ENCODE measurements at places on chromosomes 1 and 21.

DNA sequence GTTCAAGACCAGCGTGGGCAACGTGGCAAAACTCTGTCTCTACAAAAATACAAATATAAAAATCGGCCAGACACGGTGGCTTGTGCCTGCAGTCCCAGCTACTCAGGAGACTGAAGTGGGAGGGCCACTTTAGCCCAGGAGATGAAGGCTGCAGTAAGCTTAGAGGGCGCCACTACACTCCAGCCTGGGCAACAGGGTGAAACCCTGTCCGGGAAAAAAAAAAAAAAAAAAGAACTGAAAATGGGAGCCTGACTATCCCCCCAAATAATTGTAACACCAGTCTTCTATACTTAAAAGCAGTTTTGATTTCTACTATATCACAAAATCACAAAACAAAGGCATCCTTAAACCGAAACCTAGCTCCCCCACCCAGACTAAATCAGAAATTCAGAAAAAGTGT, 60.3 kb downstream of the CDC42BPA start:
- no peak for DNase-seq

DNA sequence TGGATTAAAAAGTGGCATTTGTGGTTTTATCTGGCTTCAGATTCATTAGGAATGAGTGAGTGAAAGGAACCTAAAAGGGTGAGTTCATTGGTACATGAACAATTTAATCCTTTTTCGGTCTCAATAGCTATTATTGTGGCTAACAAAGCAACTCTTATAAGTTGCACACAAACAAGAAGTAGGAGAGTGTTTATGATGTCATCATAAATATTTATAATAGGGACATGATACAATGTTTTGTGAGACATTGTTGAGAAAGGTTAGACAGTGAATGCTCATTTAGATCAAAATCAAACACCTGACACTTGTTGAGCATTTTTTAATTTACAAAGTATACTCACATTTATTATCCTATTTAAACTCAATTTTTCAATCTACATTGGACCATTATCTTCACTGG, 363.4 kb downstream of the PDE4B start:
- DNase-seq: no peak

DNA sequence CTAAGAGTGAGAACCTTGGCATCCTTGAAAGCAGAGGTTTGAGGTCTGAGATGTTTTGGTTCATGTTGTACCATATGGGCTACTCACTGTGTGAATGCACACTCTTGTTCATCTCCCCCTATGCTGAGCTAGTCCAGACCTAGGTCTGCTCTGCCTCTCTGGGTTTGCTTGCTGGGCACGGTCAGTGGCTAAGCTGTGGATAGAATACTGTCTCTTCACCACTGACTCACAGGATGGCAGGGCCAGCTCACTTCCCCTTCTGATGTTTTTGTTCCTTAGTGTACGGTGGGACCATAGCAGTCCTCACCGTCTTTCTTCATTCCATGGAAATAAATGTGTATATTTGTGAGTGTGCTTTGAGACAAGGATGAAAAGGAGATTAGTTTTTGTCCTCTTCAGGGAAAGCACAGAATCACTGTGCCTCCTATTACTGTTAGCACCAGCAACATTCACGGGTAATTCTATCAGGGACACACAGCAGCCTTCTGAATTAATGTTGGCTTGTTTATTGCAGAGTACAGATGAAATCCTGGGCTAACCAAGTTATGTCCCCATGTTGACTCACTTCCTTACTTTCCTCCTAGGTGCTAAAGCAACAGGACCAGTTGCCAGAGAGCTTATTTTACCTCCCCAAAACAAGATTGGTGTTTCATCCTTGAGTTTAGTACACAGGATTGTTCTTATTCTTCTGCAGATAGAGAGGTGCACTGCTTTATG, 56.9 kb upstream of the IVNS1ABP start:
- DNase-seq: no peak

- no peak for DNase-seq
Measured at GRCh38 chr1:67133177-67133576, 1.6 kb downstream of the C1orf141 start.

GRCh38 chr1:33039840-33040239, 3.2 kb upstream of the AK2 start:
- no peak for DNase-seq

DNA sequence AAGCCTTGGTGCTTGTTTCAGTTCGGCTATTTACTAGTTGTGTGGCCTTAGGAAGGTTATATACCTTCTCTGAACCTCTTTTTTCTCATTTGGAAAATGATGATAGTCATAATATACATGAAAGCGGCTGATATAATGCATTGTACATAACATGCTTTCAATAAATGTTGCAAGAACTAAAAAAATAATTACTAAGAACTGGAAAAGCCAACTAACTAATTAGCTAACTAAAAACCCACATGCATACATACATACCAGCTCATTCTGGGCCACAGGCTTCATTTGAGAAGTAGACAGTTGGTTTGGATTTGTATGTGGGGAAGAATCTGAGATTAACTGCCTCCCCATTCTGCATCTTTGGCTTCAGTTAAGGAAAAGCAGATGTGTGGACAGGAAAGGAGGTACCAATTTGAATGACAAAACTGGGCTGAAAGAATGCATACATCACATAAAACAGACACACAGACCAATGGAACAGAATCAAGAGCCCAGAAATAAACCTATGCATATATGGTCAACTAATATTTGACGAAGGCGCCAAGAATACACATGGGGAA, 217.9 kb downstream of the TM2D1 start:
- no peak for DNase-seq

- no peak for DNase-seq
Measured at GRCh38 chr1:201076092-201076491, 36.1 kb downstream of the CACNA1S start.

DNA sequence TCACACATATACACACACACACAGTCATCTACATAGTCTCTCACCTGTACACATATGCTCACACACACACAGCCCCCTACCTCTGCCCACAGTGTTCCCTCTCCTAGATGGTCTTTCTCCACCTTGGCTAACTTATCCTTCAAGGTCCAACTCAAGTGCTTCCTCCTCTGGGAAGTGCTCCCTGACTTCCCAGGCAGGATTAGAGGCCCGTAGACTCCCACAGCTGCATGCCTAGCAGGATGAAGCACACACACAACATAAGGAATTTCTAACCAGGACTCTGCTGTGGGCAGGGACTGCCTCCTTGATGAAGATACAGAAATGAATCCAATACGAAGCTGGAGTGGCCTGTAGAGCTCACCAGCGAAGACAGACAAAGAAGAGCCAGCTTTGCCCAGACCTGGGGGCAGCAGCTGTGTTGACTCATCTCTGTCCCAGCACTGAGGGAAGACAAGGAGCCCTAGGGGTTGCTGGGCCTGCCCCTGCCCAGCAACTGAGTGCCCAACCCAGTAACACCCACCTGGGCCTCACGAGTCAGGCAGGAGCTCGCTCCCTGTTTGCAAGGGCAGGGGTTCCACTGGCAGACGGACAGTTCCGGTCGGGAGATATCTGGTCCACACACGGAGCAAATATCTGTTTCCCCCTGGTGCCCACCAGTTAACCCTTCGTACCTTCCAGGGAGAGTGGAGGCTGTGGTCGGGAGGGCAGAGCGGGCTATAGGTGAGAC, 100.8 kb downstream of the DMRTB1 start:
- DNase-seq: no peak

- no peak for DNase-seq
Measured at GRCh38 chr1:17639703-17640340, 100.3 kb downstream of the ARHGEF10L start.

DNA sequence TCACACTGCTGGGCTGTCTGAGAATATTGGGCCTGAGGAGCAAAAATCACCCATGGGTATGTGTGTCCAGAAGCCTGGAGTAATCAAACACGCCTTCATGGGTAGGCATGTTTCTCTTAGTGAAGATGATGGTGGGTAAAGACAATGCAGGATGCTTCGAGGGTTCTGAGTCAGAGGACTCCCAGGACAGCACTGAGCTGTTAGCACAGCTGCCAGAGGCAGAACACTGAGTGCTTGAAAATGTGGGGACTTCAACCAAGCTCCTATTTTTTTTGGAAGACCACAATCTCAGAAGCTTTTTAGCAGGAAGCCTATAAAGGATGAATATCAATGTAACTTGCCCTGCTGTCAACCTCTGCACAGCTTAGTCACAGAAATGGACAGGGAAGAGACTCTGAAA, 7.9 kb upstream of the NT5C1A start:
- DNase-seq: no peak

DNA sequence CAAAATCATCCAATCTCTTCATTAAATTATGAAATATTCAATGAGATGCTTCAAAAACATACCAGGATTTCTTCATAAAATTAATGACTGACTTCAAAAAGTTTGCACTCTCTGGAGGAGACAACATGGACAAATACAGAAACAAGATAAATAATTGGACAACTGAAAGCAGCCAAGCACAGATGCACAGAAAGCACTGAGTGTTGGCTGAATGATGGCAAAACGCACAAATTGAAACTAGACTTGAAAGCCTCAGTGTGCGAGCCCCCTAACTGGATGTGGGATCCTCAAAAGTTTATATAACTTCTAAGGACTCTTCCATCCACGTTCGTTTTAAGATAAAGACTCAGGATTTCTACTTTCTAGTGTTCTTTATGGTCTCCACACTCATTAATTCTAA, 27.9 kb downstream of the RGS18 start:
- no peak for DNase-seq

- DNase-seq: no peak
Measured at GRCh38 chr1:101233495-101233894, 3.3 kb upstream of the S1PR1 start.

DNA sequence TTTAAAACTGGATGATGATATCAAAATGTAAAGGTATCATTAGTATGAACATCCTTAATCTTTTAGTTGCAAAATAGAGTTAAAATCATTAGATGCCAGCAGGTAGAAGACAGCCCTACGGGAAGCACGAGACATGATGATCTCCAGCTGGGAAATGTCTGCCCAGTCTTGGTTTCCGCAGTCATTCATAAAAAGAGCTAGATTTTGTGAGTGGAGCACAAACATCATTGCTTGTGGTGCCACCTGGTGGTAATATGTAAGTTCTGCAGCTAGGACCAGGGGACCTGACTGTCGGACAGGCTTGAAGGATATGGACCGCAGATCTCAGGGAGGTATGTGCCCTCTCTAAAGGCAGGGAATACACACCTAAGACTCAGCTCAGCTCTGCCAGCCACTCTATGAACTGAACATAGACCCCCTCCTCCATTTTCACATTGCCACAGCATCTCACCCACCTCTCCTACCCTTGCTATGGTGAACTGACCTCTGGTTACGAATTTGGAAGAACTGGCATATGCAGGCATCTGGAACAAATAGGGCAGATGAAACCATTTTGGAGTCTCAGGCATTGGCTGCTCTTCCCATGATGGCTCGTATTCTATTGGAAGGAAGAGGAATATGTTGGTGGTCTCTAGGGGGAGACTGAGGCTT, 9.2 kb downstream of the FCMR start:
- no peak for DNase-seq

DNA sequence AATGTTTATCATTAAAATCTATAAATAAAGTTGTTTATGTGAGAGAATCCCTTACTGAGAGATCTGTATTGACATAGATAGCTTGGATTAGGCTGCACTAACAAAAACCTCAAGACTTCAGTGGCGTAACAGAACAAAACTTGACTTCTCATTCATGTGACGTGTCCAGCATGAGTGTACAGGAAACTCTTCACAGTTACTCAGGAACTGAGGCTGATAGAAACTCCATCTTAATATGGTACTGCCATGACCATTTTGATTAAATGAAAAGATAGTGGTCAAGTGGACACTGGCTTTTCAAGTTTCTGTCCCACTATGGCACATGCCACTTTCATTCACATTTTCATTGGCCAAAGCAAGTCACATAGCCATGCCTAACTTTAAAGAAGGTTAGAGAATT, 3.7 kb downstream of the ST3GAL3 start:
- no peak for DNase-seq

- DNase-seq: no peak
Measured at GRCh38 chr1:183922197-183922596, 115.3 kb downstream of the COLGALT2 start.

DNA sequence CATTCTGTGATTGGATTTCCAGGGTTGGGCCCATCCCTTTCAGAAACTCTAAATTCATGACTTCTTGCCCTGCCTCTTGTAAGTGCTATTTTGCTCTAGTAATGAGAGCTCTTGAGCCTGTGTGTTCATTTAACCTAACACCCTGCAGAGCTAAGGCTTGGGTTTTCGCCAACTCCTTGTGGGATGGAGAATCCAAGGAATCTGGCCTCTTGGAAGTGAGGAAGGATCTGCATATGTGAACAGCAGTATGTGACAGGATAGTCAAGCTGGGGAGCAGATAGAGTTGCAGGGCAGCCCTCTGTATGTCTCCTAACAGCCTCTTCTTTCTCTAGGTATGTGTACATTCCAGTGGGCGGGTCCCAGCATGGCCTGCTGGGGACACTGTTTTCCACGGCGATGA, 258.9 kb downstream of the HHAT start:
- DNase-seq: no peak

- DNase-seq: no peak
Measured at GRCh38 chr1:150281758-150282557, at the start of gene CIART. TSS of gene CIART (plus strand) at chr1:150282554. CDS start at chr1:150283268, 714 bp downstream.

DNA sequence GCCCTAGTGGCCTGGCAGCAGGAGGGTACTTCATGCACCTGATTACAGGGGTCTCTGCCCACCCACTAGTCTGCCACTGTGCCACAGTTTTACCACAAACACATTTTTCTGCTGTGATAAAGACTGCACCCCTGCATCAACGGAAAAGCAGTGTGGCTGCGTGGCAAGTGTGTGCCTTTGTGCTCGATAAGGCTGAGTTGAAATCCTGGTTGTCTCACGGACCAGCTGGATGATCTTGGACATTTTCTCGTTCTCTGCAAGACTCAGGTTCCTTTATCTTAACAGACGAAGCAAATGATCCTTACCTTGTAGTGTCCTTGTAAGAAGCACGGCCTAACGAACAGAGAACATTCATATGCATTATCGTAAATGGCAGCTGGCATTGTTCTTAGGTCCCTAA, 10.2 kb downstream of the GRHL3 start:
- DNase-seq: no peak

DNA sequence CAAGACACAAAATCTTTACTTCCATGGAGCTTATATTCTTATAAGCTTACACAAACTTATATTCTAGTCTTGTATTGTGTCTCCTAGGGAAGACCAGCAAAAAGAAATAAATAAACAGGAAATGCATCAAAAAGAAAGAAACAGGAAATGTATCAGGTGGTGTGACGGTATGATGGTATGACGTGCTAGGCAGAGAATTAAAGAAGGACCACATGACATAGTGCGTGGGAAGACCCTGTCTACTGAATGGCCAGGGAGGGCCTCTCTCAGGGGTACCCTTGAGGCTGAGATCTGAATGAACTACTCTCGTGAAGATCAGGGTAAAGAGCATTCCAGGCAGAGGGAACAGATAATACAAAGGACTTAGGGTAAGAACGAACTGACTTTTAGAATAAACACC, 15.6 kb upstream of the WDR26 start:
- DNase-seq: no peak

- DNase-seq: no peak
Measured at GRCh38 chr1:231550448-231550781, 21.9 kb downstream of the TSNAX start.

GRCh38 chr1:165381745-165382505, 25.4 kb upstream of the LMX1A start:
- no peak for DNase-seq

Data from stimulated activated CD8-positive, alpha-beta memory T cell treated with anti-CD3 and anti-CD28 coated beads, Interleukin-15, amount 100 ng/mL, for 24 hours (primary cell).